ENCODE measurements at places on chromosomes 4 and X.
A peak's percentile ranks its signal among the peaks of the same experiment; 100 is the strongest.

GRCh38 chr4:104066533-104066932 lies 346.7 kb upstream of the TACR3 start:
- DNase-seq, result no peak

GRCh38 chr4:1229117-1229849 lies 19.6 kb downstream of the CTBP1 start:
- no peak for DNase-seq

DNA sequence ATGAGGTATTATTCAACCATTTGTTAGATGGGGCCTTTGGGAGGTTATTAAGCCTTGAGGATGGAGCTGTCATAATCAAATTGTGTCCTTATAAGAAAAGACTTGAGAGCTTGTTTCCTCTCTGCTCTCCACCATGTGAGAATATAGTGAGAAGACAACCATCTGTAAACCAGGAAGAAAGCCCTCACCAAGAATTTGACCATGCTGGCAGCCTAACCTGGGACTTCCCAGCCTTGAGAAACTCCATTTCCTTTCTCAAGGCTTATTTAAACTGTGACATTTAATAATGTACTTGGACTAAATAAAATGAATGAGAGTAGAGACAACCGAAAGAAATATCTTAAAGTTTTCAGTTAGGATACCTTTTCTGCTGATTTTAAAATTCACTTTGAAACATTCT lies 83.7 kb upstream of the GC start:
- DNase-seq, result no peak

- DNase-seq, result no peak
Observed at GRCh38 chr4:15765910-15766697, 12.0 kb upstream of the CD38 start.

GRCh38 chr4:69321153-69321729 lies 41.0 kb downstream of the UGT2B28 start:
- DNase-seq, result no peak

GRCh38 chr4:88818631-88819470 lies 121.2 kb upstream of the NAP1L5 start:
- DNase-seq, result peak; percentile 56

DNA sequence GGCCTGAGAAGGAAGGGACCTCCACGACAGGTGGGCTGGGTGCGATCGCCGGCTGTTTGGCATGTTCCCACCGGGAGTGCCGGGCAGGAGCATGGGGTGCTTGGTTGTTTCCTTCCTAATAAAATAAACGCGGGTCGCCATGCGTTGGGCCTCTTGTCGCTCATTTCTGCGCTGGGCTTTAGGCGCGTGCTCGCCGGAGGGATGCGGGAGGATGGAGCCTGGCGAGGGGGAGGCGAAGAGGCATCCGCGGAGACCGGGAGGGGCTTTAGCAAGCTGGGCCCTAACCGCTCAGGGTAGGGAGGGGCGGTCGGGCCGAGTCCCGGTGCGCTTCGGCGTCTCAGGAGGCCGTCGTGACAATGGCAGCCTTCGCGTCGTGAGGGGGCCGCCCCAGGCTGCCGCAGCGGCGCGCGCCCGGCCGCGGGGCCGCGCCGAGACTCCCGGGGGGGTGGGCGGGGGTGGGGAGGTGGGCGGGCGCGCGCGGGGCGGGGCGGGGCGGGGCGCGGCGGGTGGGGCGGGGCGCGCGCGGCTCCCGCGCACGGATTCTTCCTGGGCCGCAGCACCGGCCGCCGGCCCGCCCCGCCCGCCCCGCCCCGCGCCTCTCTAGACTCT lies 476 bp upstream of the GDI1 start:
- DNase-seq, result peak; percentile 64

GRCh38 chr4:142322996-142323395 lies 523.1 kb downstream of the INPP4B start:
- no peak for DNase-seq

- no peak for DNase-seq
Observed at GRCh38 chr4:169861593-169861992, 103.8 kb upstream of the HPF1 start.

DNA sequence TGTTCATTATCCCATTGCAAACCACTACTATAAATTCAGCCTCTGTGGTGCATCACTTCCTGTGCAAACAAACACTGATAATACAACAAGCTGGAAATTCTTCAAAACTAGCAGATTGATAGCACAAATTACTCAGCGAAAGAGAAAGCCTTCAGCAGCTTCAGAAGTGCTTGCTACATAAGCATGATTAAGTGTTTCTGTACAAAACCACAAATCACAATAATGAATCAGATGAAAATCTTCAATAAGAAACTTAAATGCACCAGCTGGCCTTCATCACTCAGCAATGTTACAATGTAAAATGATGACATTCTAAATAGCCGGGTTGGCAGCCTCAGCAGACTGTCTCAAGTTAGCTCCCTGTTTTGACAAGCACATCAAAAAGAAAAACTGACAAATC lies 262.2 kb downstream of the SPOCK3 start:
- DNase-seq, result no peak

GRCh38 chr4:150647008-150647407 lies 65.1 kb downstream of the MAB21L2 start:
- DNase-seq, result no peak

- no peak for DNase-seq
Observed at GRCh38 chrX:55488006-55488592, 1.5 kb downstream of the USP51 start.

- no peak for DNase-seq
Observed at GRCh38 chr4:106186201-106186600, 129.8 kb downstream of the TBCK start.

DNA sequence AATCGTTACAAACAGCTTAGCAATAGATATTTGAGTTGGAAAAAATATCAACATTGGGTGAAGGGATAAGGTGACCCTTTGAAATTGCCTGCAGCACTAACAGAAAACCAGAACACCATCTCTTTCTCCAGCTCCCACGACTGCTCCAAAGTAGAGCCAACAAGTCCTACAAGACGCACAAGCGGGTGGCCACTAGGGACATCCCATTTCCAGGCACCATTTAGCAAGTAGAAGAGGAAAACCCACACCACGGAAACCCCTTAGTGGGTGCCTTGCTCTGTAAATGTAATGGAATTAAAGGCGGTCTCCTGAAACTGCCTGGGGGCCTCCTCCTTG lies 1.9 kb downstream of the ARHGAP6 start:
- DNase-seq, result no peak

GRCh38 chr4:88037936-88038335 lies 30.5 kb downstream of the PKD2 start:
- no peak for DNase-seq

- no peak for DNase-seq
Observed at GRCh38 chr4:156475322-156475721, 496.3 kb downstream of the PDGFC start.

- DNase-seq, result no peak
Observed at GRCh38 chr4:155085843-155086530, 122.4 kb upstream of the NPY2R start.

GRCh38 chrX:107542500-107542899 lies 85.8 kb upstream of the PRPS1 start:
- DNase-seq, result peak; percentile 17

- no peak for DNase-seq
Observed at GRCh38 chr4:48899950-48900349, 6.6 kb downstream of the OCIAD2 start.

GRCh38 chrX:111646515-111646914 lies 34.5 kb upstream of the ALG13 start:
- no peak for DNase-seq

DNA sequence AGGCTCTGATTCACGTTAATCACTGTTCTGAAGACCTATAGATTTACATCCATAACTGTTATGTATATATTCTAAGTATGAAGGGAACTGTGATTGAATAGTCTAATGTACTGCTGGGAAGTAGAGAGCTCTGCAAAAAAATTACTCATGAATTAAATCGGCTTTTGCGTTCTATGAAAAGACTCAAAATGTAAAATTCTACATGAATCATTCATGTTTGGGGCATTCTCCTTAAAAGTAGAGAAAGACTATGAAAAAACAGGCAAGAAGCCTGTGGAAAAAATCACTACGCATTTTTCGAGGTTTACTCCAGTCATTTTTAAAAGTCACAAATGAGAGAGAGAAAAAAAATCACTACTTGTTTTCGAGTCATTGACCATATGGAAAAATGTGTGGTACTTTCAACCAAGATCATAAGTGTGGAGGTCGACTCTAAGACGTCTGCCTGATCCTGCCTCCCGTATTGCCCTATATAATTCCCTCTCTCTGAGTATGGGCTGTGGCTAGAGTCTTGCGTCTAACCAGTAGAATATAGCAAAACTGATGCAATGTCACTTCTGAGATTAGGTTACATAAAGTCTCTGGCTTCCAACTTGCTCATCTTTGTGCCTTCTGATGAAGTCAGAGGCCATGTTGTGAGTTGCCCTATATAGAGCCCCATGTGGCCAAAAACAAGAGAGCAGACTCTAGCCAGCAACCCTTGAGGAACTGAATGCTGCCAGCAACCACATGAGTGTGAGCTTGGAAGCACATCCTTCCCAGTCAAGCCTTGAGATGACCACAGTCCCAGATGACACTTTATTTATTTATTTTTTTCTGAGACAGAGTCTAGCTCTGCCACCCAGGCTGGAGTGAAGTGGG lies 32.1 kb upstream of the VEGFD start:
- DNase-seq, result no peak
